Activated CD4-positive, alpha-beta T cell treated with anti-CD3 and anti-CD28 coated beads for 24 hours (primary cell): ENCODE measurements at places on chromosomes 7 and 10.

DNA sequence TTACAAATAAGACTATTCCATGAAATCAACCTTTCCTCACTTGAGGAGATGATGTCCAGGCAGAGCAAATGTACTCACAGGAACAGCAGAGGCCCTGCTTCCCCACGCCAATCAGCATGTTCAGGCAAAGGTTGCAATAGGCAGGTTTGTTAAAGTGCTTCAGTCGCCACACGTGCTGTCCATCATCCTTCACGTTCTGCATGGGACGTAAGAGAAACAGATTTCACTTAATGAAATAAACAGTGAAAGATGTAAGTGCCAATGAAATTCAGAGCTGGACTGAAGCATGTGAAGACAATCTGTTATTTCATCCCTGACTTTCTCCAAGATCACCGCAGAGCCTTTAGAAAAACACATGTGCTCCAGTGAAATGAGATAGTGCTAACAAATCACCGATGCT is 217.4 kb downstream of the DGKB start:
- DNase-seq: no peak

- no peak for DNase-seq
Observed at GRCh38 chr10:89301232-89301631, 614 bp upstream of the IFIT2 start.

DNA sequence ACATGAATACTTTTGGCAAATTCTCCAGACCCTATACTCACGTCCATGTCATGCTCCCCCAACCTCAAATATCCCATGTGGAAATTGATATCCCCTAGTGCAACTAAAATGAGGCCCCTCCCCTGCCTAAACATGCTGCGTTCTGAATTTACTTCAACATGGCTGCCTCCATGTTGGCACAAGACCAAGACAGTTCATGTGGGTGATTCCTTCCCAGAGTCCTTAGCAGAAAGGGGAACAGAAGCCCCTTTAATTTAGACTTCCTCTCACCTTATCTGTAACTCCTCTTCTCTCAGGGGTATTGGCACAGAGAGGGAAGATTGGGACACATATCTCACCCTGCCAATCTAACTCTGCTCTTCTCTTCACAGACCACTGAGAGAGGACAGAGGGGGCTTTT is 24.5 kb upstream of the SLC26A3 start:
- DNase-seq: no peak

DNA sequence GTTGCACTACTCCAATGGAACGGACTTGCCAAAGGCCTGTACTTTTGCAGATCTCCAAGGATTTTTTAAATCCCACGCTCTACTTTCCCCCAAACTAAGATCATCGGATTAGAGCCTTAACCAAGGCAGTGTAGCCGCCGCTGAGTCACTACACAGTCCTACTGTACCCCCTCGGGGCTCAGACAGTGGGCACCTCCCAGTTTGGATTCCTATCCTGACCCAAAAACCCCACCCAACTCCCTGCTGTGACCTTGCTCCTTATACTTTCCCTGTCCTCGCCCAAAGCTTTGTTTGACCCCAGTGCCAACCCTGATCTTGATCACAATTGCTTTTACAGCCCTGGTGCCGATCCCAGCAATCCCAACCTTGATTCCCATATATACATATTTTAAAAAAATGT is 17.5 kb upstream of the PLAU start:
- DNase-seq: no peak

DNA sequence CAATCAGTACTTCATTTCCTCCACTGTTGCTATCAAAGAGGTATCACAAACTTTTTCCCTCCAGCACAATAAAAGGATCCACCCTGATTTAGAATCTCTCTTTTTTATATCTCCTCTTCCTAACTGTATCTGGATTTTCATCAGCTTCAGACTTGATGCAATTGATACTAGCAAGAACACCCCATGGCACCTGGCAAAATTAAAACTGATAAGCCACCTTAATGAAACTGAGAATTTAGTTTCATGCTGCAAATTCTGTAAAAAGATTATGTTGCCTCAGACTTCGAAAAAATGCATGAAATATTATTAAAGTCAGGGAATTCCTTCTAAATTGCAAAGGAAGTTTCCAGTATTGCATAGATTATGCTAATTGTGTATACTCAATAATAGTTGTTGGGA is 277.0 kb downstream of the HDAC9 start:
- DNase-seq: no peak

DNA sequence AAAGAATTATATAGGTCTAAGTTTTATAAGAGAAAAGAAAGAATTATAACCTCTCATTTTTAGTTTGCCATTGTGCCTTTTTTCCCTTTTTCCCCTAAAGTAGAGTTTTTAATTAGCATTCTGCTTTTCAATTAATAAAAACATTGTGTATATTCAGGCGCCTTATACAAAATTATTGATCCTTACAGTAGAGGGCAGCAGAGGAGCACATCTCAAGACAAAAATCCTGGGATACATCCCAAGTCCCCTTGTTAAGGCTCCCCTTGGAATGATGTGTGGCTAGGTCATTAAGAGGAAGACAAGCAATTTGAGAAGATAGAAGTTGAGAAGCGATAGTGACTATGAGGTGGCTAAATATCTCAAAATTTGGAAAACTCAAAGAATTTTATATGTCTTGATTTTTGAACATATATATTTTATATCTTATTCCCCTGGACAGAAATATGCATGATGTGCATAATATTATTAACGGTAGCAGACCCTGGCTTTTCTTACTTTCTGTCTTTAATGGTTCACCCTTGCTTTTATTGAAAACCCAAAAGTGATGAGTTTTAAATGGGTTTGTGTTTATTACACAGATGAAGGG is 19.1 kb upstream of the TPK1 start:
- DNase-seq: no peak

- DNase-seq: no peak
Observed at GRCh38 chr10:13681095-13681494, 94.3 kb downstream of the PRPF18 start.

- DNase-seq: no peak
Observed at GRCh38 chr10:79378383-79378646, 31.0 kb downstream of the PPIF start.
